Neural crest cell (in vitro differentiated cells): ENCODE measurements at places on chromosomes 3 and 15.
A peak's percentile ranks its signal among the peaks of the same experiment; 100 is the strongest.

DNA sequence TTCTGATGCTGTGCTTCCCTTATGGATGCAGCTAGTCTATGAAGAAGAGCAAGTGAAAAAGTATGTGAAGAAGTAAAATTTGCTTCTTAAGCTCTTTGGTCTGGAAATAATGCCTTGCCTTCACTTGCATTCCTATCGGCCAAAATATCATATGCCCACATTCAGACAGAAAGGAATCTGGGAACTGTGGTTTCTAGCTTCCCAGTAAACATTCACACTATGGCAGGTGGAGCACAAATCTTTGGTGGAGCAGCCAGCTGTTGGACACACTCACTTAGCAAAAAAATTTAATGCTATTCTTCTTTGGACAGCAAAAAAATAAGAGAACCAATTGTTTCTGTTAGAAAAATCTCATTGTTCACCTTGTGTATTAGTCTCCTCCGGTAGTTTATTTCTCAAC, 12.3 kb upstream of the COL6A6 start:
- no peak for DNase-seq

DNA sequence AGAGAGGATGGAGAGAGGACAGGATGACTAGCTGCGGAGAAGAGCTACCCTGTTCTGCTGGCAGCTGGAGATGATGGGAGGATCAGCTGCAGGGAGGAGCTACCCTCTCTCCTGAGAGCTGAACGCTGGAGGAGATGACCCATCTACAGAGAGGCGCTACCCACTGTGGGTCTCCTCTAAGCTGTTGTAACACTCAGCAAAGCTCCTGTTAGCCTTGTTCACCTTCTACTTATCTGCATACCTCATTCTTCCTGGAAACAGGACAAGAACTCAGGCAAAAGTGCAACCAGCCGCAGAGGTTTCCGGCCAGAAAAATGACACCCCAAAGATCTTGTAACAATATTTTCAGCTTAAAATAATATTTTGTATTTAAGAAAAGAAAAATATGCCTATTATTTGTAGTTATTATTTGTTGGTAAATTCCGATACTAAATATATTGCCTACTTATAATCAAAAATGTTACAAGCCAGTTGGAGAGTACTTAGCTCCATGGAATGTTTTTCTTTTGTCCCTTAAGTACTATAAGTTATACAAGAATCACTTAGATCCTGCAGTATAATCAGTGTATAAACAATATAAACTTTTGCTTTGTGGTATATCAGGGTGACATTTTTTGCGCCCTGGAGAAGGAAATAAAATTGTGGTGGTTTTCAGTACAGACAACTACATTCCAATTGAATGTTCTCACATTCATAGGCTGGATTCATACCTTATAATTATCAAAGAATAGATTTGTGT, 1188.0 kb upstream of the CADM2 start:
- no peak for DNase-seq

DNA sequence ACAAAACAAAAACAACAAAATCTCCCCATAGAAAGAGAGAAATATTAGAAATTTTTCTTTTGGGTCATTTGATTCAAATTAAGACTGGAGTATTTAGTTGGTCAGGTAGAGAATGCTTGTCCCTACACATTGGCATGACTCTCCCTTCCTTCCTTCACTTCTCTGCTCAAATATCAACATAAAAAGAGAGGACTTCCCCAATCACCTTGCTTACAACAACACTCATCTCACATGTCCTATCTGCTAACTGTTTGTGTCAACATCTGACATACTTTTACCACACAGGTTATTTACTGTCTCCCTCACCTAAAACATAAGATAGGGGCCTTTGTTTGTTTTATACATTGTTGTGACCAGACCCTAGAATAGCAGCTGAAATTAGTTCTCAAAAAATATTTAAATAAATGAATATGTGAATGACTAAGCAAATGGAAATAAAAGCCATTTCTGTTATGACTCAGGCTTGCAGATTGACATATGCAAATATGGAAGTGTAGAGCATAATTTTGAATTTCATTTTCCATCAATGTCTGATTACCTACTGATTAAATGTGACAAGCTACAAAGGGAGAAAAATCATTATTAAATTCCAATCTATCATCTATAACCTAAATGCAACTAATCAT, 304.8 kb downstream of the CTNNB1 start:
- no peak for DNase-seq

- DNase-seq = no peak
Observed at GRCh38 chr3:64351713-64352638, 126.7 kb upstream of the PRICKLE2 start.

GRCh38 chr15:69093127-69093526, 67.3 kb upstream of the GLCE start:
- DNase-seq = no peak

GRCh38 chr3:13588993-13589392, 40.1 kb downstream of the FBLN2 start:
- no peak for DNase-seq

- no peak for DNase-seq
Observed at GRCh38 chr3:16252243-16252978, 12.3 kb downstream of the DPH3 start.

- DNase-seq = no peak
Observed at GRCh38 chr15:78343276-78344060, 3.3 kb downstream of the CRABP1 start.

GRCh38 chr3:112755845-112756613, 90.6 kb downstream of the CD200R1L start:
- no peak for DNase-seq

DNA sequence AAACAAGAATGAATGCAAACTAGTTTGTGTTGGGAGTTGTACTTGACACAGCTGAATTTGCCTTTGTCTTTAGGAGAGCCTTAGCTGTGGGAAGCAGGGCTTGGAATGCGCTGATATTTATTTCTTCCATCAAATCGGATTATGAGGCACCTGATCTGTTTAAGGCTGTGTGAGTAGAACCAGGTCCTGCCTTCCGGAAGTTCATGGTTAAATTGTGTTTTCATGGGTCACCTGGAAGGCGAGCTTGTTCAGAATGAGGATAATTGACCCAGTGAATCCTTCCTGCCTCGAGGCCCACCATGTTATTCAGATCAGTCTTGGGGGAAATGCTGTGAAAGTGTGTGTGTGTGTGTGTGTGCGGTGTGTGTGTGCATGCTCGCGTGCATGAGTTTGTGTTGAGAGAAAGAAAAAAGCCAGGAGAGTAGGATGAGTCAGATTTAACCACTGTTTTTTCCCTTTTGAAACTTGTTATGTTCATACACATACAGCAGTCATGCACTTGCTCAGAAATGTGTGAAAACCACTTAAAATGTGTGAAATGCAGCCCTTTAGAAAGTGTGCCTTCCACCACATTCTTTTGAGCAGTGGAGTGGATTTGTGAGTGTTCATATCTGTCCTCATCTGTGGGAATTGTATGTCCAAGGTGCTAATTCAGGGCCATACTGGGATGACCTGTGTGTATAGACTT, 36.7 kb downstream of the SMAD3 start:
- no peak for DNase-seq

- no peak for DNase-seq
Observed at GRCh38 chr3:168815946-168816345, 720.2 kb upstream of the GOLIM4 start.

DNA sequence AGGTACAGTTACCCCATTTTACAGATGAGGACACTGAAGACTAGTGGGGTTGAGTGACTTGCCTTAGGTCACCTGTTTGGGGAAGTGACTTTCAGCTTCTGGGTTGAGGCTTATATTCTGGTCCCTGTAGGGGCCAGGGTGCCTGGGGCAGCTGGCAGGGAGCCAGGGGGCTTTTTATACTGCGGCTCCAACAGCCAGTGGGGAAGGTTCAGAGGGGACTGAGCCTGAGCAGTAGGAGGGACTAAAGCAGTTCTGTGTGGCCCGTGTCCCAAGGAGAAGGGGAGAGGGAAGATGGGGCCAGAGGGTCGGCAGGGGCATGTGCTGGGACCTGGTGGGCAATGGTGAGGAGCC, 37.7 kb downstream of the SLC6A6 start:
- DNase-seq = no peak

- no peak for DNase-seq
Observed at GRCh38 chr3:132561003-132561402, 36.1 kb upstream of the ACKR4 start.

GRCh38 chr3:94232921-94233320, 170.1 kb downstream of the NSUN3 start:
- no peak for DNase-seq

- DNase-seq = no peak
Observed at GRCh38 chr15:53811530-53811929, 52.1 kb upstream of the WDR72 start.

- no peak for DNase-seq
Observed at GRCh38 chr15:47334805-47335535, 382.3 kb upstream of the SEMA6D start.

GRCh38 chr15:101327147-101327740, 32.2 kb upstream of the SNRPA1 start:
- no peak for DNase-seq

GRCh38 chr15:63079947-63080626, 37.5 kb downstream of the TPM1 start:
- no peak for DNase-seq

DNA sequence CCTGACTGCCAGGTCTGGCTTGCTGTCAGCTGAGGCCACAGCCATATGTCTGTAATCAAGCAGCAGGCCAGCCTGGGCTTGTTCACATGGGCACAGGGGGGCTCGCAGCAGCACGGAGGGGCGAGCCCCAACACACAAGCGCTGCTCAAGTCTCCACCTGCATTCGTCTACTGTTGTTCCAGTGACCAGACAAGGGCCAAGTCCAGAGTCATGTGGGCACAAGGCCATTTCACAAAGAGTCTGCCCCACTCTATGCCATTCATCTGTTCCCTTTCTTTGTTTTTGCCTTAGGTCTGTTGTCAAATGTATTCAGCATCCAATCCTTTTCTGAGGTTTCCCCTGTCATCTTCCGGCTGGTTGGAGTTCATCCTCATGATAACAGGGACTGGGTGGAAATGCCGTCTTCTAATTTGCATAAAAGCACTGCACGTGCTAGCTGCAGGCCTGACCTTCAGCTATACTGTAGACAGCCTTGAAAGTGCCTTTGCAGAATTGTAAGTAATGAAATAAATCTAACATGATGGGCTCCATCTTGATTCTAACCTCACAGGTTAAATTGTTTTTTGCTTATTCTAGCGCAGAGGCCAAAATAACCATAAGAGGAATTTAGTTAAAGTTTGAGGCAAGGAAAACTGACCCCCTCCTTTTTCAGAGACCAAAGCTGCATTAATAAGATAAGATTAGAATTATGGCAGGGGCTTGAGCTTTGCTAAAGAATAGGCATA, 28.6 kb upstream of the KBTBD12 start:
- no peak for DNase-seq

DNA sequence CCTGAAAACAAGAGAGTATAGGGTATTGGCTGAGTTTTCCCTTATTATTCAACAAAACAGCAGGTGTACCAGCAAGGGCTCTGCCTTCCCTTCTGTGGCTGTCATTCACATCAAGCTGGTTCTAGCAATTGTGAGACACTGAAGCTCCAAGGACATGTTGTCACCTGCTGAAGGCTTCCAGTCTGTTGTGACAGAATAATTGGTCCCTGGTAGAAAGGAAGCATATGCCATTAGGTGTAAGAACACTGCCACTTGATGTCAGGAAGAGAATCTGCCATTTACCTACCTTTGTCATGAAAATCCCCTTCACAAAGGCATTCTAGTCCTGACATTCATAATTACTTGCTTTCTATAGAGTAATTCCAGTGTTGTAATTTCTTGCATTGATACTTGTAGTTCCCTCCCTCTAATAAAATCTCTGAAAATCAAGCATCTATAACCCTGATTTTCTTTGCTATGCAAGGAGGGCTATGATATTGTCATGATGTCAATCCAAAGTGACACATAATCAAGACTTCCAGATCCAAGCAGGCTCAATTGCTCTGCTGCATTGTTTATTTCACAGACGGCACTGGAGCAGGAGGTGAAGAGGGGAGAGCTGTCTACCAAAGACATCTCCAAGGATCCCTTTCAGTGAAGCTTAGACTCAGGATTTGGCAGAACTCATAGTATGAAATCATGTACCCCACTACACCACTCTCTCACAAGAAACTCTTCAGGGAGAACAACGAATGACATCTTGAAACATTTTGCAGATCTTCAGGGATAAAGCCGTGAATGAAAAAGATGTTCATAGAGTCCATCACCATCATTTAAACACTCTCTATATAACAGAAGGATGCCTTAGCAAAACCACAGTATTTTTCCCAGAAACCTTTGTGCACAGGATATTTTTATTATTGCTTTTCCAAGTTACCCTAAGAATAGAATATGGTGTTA, 425.3 kb downstream of the RBMS3 start:
- DNase-seq = no peak

- no peak for DNase-seq
Observed at GRCh38 chr3:130711565-130712324, 34.9 kb downstream of the PIK3R4 start.

DNA sequence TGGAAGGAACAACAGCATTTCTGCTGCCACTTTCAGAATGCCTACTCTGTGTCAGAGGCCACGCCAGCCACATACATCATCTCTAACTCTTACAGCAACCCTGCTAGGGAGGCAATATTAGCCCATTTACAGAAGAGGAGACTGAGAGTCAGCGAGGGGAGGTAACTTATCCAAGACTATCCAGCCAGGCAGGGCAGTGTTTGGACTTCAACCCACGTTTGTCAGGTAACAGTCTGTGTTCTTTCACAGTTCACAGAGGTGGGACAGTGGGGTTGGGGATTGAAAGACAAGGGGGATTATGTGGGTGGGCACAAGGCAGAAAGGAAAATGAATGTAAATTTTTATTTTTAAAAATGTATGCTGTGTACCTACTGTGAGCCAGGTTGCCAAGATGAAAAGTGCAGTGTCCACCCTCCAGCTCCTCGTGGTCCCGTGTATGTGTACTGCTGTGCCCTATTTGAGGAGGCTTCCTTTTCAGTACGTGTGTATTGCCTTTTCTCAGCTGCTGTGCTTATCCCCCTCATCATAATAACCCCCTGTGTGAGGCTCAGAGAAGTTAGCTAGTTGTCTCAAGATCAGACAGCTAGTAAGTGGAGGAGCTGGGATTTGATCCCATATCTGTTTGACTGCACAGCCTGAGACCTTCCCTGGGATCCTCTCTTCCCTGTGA, 16.5 kb upstream of the ATP2B2 start:
- DNase-seq = no peak

- no peak for DNase-seq
Observed at GRCh38 chr3:175411405-175411804, 552.3 kb downstream of the NAALADL2 start.

GRCh38 chr3:124584552-124585391, 145.5 kb upstream of the UMPS start:
- peak; percentile 54 for DNase-seq
